ENCODE measurements at places on chromosomes 4 and X. TPM values are rescaled to one million over a fixed set of nuclear protein-coding genes. Genes with fewer than 3 reads are reported as not detected.

The GLRA2 gene
- not detected for total RNA-seq

The SLC30A9 gene
- total RNA-seq: 58.3 TPM

The KLHL15 gene
- total RNA-seq: 8.3 TPM

The GPR34 gene
- total RNA-seq: 0.72 TPM

The SSX4 gene
- not detected for total RNA-seq

The PDLIM3 gene
- 1.8 TPM for total RNA-seq

The SERTM2 gene
- under 0.01 TPM for total RNA-seq

The LRCH2 gene
- 2.5 TPM for total RNA-seq

The AFAP1 gene
- total RNA-seq: 101 TPM

The RENBP gene
- 6.5 TPM for total RNA-seq

The NPY2R gene
- total RNA-seq: 0.36 TPM

The TMPRSS11B gene
- total RNA-seq: not detected

- no peak for DNase-seq
Observed at GRCh38 chr4:169245061-169245460, 25.7 kb downstream of the SH3RF1 start.

DNA sequence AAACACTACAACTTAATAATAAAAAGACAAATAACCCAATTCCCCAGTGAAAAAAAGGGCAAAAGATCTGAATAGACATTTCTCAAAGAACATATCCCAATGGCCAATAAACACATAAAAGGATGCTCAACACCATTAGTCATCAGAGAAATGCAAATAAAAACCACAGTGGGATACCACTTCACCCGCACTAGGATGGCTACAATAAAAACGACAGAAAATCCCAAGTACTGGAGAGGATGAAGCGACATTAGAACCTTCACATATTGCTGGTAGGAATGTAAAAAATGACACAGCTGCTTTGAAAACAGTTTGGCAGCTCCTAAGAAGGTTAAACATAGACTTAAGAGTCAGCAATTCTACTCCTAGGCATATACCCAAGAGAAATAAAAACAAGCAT is 140.6 kb upstream of the ARX start:
- no peak for DNase-seq

DNA sequence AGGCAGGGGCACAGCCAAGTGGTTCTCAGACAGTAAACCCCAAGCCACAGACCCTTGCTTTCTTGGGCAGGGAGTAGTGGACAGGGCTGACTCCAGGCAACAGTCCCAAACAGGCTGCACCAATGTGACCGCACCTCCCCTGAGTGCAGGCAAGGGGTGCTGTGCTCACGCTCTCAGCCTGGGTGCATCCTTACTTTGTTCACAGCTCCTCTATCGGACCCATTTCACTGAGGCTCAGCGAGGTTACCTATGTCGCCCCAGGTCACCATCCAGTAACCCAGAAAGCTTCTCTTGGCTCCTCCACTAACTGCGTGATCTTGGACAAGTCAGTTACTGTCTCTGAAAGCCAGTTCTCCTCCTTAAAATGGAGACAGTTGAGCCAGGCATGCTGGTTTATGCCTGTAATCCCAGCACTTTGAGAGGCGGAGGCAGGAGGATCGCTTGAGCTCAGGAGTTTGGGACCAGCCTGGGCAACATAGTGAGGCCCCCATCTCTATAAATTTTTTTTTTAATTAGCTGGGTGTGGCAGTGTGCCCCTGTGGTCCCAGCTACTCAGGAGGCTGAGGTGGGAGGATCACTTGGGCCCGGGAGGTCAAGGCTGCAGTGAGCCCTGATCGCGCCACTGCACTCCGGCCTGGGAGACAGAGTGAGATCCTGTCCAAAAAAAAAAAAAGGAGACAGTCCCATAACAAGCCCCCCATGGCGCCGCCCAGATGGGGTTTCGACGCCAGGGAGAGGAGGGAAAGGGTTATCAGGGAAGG is 823 bp upstream of the MAN2B2 start:
- DNase-seq: peak; percentile 65

DNA sequence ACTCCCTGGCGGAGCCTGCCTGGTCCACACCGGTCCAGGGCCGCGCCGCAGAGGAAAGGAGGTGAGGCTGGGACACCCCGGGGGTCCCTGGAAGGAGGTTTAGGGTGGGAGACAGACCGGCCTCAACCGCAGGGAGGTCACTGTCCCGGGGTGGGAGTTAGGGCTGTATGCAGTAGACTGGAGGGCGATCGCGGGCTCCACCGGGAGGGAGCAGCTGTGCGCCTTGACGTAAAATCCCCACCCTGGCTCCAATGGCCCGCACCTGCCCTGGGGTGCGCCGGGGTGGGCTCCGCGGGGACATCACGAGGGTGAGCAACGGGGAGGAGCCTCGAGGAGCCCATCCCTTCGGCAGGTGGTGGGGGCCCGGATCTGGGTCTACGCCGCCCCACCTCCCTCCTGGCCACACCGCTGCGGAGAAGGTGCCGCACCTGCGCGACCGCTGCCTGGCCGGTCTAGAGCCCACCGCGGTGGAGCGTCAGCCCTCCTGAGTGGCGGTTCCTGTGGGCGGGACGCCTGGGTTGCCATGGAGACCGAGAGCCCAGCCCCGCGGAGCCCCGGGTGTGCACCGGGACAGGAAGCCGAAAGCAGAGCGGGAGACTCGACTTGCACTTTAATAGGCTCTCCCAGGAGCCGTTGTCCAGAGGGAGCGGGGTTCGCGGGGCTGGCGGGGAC is 105.1 kb downstream of the ADRA2C start:
- DNase-seq: peak; percentile 79

- DNase-seq: peak; percentile 63
Observed at GRCh38 chrX:114582698-114583395, 1.0 kb upstream of the HTR2C start.

DNA sequence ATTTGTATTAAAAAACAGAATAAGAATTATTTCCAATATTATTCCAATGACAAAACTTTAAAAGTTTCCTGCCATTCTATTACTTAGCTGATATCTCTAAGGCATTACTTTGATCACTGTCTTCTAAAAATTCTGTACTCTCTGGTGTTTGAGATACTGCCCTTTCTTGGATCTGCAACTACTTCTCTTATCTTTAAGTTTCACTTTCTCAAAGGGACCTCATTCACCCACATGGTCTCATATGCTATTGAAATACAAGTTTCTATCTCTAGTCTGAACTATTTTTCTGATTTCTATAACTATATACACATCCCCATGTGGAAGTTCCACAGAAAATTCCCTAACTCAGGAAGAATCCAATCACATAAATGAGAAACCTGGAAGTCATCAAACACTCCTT is 22.2 kb downstream of the TMPRSS11E start:
- no peak for DNase-seq

DNA sequence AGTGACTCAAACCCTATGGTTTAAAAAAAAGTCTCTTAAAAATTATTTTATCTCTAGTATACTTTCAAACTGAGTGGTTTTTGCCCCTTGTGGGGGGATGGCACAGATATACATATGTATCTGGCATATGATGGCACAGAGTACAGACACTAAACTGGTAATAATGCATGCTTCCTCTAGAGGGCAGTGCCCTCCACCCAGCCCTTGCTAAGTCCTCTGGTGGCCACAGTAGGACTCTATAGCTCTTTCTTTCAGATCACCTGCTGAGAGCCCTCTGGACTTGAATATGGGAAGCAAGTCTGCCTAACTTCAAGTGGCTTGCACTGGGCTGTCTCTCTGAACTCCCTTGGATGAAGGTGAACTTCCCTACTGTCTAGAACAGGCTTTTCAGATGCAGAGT is 66.3 kb downstream of the TSPAN7 start:
- no peak for DNase-seq

GRCh38 chr4:4488405-4489404 is 53.1 kb downstream of the STX18 start:
- peak; percentile 26 for DNase-seq

DNA sequence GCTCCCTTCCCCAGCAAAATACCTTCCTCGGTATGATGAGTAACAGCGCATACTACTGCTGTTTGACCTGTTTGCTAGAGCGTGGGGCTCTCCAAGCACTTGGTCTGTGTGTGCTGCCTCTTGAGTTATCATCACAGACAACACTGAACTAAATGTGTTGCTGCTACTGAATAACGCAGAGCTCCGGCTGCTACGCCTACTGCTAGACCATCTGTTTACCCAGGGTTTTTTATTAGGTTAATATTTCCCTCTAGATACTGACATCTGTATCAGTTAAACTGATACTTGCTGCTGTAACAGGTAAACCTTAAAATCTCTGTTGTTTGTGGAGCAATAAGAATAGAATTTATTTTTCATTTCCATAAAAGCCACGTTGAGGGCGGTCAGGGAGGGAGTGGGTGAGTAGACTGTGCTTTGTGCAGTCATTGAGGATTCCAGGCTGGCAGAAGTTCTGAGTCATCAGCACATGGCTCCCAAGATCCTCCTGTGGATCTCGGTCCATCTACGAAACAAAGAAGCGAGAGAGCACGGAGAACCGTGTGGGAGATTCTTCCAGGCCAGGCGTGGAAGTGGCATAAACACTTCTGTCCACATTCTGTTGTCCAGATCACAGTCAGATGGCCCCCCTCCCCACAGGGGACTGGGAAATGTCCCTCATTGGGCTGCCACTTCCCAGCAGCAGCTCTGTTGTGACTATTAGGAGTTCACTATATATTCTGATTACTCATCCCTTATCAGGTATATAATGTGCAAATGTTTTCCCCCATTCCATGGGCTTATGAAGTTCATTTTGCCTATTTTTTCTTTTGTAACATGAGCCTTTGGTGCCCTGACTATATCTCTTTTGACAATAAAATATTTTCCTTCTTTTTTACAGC is 14.1 kb downstream of the GRK4 start:
- DNase-seq: peak; percentile 92

DNA sequence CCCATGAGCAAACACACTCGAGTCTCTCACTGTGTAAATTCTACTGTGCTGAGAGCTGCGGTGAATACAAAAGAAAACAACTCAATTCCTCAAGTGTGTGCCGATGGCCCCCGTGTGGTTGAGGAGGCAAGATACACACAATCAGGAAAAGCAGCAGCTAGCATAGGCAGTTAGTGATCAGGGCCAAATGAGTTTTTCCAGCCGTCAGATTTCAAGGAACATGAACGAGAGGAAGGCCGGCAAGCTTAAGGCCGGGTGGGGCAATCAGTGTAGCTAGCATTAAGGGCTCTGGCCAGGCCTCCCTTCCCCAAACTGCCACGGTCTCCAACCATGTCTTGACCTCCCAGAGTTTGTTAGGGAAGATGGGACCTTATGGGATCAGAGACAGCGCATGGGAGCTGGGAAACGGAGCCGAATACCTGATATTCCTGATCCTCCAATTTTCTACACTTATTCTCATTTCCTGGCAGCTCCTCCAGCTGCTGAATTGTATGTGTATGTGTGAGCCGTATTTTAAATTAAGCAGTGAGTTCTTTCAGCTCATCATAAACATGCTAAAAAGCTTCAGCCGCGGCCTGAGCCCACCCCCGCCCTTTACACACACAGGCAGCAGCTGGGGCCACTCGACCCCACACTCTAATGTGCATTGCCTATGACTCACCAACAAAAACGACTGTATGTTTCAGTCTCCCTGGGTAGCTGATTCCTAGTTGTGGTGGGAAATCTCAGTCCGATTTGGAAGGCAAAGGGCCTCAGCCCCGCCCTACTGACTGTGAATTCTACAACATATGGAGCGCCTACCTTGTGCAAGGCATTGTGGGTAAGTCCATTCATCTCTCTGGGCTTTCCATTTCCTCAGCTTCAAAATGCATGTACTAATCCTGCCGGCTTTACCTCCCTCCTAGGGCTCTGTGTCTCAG is 59.9 kb downstream of the RTL9 start:
- DNase-seq: no peak

- DNase-seq: peak; percentile 44
Observed at GRCh38 chr4:138242834-138243156, 646 bp upstream of the SLC7A11 start.

DNA sequence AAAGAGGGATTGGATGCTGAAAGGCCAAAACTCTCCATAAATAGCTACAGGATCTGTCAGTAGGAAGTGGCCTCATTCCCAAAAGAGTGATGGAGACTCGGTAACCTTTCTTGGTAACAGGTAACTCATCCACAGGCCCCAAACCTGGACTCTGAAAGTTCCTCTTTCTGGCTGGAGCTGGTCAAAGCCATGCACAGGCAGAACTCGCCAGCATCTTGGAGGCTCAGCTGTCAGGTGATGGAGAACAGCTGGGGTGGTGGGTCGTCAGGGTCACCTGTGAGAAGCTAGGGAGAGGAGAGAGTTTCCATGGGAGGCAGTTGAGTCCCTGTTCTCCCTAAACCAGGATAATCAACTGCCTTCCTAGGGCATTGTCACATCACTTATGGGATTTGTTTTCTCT is 354.3 kb upstream of the GATB start:
- no peak for DNase-seq

DNA sequence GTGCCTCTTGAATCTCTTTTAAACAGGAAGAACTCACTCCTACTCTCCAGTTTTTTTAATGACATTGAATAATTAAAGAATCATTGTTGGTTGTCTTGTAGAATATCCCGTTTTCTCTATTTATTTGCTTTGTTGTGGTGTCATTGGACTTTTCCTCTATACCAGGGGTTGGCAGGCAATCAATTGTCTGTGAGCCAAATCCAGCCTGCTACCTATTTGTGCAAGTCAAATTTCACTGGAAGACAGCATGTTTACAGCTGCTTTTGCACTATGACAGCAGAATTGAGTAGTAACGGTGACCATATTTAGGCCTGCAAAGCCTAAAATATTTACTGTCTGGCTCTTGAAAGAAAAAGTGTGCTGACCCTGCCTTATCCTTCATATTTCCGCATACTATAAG is 34.8 kb downstream of the POLA1 start:
- no peak for DNase-seq

GRCh38 chr4:23333946-23334878 is 555.6 kb downstream of the PPARGC1A start:
- DNase-seq: no peak

GRCh38 chr4:148445071-148445859 is 3.1 kb upstream of the NR3C2 start:
- peak; percentile 79 for DNase-seq

GRCh38 chr4:53932796-53933610 is 131.4 kb downstream of the CHIC2 start:
- DNase-seq: no peak

DNA sequence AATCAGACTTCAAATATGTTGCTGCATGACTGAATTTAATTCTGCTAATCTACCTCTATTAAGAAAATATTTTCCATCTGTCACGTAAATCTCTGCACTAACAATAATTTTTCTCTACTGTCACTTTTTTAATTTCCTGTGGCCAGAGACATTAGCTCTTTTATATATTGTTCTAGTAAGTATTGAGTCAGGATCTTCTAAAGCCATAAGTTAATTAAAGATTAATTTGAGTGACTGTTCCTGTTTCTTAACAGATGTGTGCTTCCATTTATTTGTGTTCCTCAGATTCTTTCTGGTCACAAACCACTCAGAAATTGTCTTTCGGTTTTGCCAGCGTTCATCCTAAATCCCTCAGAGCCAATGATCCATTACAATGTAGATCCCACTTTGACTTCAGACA is 2.4 kb upstream of the SMR3B start:
- no peak for DNase-seq

GRCh38 chrX:72396117-72396516 is 90.4 kb upstream of the CITED1 start:
- no peak for DNase-seq
